ENCODE measurements at places on chromosomes 6 and 20.

- peak; percentile 86 for DNase-seq
These were observed 2.0 kb downstream of the ZNF318 start for GRCh38 chr6:43367245-43367984.

DNA sequence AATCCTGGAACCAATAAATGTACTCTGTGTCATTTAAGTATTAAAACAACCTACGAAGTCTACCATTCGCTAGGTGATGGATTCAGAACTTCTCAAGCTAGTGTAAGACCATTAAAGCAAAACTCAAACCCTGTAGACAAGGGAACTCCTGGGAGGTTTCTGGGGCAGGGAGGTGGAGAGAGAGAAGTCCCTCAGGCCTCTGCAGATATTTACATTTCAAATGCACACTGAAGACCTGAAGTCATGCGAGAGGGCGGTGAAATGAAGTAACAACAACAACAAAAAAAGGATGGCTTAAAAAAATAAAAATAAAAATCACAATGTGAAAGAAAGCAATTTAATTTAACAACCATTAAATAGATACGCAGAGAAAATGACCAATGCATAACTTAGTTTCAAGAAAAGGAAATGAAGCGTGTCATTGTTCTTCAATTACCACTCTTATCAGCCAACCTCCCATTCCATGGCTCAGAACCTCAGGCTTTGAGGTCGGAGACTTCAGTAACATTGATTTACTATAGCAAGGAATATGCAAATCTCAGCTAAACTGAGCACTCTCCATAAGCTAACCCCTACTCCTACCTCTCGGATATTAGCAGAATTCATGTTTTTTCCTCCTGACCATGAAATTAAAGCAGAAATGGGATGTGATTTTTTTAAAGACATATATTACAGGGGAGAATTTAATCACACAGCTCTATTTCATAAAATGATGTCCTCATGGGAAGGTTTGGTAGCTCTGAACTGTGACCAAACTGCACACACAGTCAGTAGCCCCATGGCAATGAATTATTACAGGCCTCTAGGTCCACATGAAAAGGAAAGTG lies 140.6 kb downstream of the KIF16B start:
- DNase-seq, result no peak

- no peak for DNase-seq
These were observed 90.3 kb upstream of the NXT1 start for GRCh38 chr20:23260181-23260840.

DNA sequence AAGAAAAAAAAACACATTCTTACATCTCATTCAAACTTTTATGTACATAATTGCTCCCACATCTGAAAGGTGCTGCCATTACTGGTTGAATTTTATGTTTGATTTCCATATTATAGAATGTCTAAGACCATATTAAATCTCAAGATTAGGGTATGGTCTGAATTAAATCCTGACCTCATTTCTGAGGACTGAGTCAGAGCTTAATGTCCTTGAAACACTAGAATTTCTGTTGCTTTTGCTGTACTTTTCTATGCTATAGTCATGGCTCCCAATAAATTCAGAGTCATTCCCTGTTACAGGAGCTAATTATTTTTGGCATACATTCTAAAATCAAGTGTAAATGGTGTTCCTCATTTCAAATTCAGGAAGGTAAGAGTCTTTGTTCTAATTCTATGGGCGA lies 285.3 kb upstream of the MANEA start:
- DNase-seq, result no peak

DNA sequence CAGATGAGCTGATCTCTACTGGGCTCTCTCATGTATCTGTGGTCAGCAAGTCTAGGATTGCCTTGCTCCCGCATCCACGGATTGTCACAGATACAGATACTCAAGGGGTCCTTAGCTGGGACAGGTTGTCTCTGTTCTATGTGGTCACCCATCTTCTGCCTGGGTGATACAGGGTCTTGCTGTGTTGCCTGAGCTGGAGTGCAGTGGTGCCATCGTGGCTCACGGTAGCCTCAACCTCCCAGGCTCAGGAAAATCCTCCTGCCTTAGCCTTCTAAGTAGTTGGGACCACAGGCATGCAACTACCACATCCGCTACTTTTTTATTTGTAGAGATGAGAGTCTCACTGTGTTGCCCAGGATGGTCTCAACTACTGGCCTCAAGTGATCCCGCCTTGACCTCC lies 72.5 kb upstream of the ZNF217 start:
- no peak for DNase-seq

DNA sequence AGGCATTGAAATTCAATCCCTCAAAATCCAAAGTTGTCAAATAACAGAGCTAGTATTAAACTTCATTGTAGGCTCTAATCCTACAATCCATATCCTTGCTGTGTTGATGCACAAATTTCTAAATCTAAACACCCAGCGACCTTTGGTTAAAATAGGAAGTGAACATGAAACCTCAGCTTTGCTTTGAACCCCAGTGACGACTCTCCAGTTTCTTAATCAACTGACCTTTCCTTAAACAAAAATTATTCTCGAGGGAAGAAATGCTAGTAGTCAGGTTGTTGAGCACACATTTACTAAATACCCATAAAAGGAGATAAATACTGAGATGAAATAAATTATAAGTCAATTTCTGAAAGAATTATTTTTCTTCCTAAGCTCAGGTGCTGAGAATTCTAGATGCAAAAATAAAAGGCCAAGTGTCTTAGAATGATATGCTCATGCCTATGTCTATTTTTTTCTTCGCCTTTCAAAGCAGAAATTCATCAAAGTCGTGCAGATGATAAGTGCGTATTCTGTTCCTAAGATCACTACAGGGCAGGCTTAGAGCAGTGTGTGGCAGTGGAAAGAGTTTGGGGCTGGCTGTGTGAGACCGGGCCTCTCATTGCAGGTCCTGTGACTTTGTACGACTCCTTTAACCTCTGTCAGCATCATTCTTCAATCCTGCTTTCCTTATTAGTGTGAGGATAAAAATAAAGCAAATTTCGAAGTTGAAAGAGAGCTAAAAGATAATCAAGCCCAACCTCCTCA lies 208.7 kb downstream of the PRL start:
- DNase-seq, result peak; percentile 48
